ENCODE measurements at places on chromosomes 2 and 18.

- DNase-seq, result no peak
These were observed 684 bp upstream of the ARPC2 start for GRCh38 chr2:218216336-218216673.

DNA sequence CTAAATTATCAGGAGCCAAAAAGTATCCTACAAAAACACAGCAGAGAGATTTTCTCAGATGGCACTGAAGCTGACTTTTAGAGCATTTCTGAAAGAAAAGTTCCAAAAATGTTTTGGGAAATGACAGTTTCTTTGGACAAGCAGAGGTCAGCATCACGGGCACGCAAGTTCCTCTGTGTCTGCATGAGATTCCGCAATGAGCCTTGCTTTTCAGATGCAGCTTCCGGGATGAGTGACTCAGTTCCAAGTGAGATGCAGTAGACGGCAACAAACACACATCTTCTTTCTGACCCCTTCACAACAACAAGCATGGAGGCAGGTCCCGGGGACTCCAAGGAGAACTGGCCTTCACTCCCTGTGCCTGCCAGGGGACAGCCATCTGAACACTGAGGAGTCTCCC lies 76.6 kb downstream of the EIPR1 start:
- no peak for DNase-seq

GRCh38 chr2:162215162-162215561 lies 28.1 kb downstream of the FAP start:
- DNase-seq, result no peak

DNA sequence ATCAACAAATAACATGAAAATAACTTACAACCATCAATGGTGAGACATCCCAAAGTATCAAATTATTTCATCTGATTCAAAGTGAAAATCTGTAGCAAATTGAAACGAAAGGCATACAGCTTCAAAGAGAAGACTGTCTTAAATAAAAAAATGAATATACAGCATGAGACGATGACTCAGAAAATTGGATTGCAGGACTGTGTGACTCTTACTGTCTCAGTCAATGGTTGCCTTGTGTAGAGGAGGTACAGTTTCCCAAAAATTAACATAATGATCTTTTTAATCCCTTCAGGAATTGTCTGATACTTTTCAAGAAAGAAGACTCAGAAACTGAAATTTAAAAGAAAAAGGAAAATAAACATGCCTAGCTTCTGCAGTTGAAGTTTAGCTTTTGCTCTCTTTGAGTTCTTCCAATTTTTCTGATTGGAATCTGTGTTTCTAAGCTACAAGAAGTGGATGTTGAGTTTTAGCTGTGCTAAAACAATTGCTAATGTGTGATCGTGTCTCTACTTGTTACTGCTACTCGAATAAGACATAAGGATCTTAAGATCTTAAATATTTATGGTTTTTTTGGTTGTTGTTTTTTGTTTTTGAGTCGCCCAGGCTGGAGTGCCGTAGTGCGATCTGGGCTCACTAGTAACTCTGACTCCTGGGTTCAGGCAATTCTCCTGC lies 41.1 kb upstream of the EPB41L3 start:
- no peak for DNase-seq

DNA sequence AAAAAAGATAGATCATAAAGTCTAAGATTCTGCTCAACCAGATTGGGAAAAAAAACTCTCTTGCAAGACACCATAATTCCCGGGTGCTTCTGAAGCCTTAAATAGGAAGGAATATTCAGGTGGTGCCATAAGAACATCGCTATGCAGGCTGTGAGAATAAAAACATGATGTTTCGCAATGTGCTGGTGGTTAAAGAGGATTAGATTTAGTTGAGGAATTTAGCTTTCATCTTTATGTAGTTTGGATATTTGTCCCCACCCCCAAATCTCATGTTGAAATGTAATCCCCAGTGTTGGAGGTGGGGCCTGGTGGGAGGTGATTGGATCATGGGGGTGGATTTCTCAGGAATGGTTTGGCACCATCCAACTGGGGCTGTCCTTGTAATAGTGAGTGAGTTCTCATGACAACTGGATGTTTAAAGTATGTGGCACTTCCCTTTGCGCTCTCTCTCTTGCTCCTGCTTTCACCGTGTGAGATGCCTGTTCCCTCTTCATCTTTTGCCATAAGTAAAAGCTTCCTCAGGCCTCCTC lies 132.2 kb downstream of the AKAIN1 start:
- no peak for DNase-seq

- DNase-seq, result no peak
These were observed 156.4 kb downstream of the PTPRM start for GRCh38 chr18:7723558-7723957.

GRCh38 chr2:17628349-17629261 lies 88.1 kb downstream of the VSNL1 start:
- DNase-seq, result no peak

DNA sequence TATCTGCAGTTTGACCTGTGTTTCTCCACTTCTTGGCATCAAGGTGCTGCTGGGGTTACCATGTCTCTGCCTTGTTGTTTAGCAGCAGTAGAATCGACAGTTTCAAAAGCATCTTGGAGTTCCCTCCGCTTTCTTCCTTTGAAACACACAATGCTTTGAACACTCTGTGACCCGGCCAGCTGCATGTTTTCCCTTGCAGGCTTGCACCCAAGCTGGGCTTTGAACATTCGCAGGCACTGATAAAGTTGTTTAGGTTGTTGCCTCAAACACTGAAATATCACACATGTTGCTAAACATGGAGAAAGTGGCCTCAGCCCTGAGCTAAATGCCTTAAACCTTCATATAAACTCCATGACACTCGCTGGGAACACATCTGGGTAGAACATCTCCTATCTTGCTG lies 251.7 kb downstream of the TSN start:
- no peak for DNase-seq

DNA sequence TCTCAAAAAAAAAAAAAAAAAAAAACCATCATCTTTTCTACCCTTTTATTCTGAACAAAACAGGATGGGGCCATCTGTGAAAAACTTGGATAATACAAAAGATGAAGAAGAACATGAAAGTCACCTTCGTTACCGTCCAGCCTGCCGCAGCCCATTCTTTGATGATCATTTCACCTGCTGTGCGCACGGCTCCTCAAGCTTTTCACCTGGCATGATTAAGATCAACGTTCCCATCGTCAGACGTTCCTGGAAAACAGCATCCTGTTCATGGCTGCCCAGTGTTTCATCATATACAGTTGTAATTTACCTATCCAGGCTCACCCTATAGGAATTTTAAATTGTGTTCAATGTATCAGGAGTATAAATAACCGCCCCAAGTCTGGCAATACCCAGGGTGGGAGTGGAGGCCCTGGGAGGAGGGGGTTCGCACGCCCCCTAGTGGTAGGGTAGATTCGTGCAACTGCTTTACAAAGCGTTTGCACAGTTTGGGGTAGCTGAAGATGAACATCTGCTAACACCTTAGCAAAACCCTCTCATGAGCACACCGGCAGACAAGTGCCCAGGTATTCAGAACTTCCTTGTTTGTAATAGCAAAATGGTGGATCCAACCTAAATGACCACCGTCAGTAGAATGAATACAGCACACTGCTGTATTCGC lies 49.0 kb upstream of the GLI2 start:
- DNase-seq, result no peak

DNA sequence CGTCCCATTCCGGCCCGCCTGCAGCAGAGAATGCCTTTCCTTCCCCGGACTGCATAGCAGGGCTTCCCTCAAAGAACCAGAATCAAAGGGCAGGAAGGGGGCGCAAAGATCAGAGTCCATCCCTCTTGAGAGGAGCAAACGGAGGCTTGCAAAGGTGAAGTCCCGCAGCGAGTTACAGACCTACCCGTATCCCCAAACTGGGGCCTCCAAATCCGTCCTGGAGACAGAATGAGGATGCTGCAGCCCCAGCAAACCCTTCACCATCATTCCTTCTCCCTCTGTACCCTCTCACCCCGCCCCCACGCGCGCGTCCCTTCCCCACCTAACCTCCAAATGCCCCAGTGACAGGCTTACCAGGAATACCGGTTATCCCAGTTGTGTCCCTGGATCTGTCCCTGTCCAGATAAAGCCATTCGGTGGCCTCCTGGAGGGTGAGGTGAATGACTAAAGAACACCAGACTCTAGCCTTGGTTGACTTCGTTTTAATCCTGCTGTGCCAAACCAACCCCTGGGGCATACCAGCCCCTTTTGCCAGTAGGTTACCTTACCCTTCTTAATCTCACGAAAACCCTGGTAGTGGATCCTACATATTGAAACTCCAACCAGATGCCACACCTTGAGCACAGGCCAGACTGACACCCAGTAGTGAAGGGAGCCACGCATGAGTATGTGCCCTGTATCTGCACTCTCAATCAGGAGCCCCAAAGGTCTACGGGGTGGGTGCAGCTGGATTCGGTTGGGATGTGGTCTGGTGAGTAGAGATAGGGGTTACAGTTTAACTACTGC lies 961 bp upstream of the SLC40A1 start:
- peak; percentile 5 for DNase-seq

GRCh38 chr2:8606649-8607550 lies 75.0 kb upstream of the ID2 start:
- DNase-seq, result no peak

- no peak for DNase-seq
These were observed 261.7 kb upstream of the MAP2 start for GRCh38 chr2:209162129-209162528.

GRCh38 chr18:13493079-13493478 lies 233.3 kb downstream of the FAM210A start:
- DNase-seq, result no peak

GRCh38 chr2:26540961-26541360 lies 63.0 kb upstream of the OTOF start:
- DNase-seq, result no peak

- no peak for DNase-seq
These were observed 780.4 kb upstream of the NRXN1 start for GRCh38 chr2:51812138-51812866.

DNA sequence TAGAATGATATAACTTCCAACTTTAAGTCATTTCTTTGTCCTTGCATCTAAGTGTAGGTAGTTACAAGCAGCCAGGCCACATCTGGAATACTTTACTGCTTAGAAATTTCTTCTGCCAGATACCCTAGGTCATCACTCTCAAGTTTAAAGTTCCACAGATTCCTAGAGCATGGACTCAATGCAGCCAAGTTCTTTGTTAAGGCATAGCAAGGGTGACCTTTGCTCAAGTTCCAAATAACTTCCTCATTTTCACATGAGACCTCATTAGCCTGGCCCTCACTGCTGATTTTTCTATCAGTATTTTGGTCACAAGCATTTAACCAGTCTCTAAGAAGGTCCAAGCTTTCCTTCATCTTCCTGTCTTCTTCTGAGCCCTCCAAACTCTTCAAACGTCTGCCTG lies 7.8 kb upstream of the UGT1A9 start:
- no peak for DNase-seq

- DNase-seq, result no peak
These were observed 70.6 kb downstream of the GORASP2 start for GRCh38 chr2:170999654-171000053.

GRCh38 chr18:50726960-50727589 lies 92.7 kb downstream of the MRO start:
- DNase-seq, result no peak

- DNase-seq, result no peak
These were observed 324.0 kb upstream of the UBE2E3 start for GRCh38 chr2:180656455-180656847.

DNA sequence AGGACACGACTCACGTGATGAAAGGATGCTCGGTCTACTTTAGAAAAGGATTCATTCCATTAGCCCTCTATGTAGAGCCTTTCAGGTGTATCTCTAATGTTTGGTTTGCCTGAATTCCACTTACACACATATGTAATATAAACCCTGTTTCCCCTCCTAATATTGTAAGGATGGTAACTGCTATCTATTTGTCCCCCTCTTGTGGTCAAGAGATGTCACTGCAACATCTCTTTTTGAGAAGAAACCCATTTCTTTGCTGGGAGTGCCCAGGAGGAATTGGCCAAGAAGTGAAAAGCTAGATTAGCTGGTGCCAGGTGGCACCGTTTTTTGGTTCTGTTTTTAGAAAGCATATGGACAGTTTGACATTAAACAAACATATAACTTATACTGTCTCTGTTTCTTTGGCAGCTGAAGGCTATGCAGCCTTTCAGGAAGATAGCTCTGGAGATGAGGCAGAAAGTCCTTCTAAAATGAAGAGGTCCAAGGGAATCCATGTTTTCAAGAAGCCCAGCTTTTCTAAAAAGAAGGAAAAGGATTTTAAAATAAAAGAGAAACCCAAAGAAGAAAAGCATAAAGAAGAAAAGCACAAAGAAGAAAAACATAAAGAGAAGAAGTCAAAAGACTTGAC lies 41.2 kb downstream of the RALBP1 start:
- DNase-seq, result no peak

GRCh38 chr2:224386876-224387275 lies 15.0 kb downstream of the FAM124B start:
- DNase-seq, result no peak

DNA sequence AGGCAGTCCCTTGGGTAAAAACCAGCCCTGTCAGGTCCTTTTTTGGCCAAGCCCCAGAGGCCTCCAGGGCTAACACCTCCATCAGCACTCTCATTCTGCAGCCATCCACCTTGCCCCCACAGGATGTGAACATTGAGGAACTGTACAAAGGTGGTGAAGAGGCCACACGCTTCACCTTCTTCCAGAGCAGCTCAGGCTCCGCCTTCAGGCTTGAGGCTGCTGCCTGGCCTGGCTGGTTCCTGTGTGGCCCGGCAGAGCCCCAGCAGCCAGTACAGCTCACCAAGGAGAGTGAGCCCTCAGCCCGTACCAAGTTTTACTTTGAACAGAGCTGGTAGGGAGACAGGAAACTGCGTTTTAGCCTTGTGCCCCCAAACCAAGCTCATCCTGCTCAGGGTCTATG lies 7.3 kb downstream of the IL1F10 start:
- no peak for DNase-seq

DNA sequence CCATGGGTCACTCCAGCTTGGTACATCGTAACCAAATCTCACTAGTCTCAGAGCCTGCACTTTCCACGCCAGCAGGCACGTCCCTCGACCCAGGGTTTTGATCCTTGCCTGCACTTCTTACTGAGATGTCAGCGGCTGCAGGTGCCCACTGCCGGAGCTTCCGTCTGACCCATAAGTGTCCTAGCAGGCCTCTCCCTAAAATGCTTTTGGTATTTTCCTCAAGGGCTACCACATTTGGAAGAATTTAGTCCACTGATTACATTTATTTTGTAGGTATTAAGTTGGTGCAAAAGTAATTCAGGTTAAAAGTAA lies 175.0 kb upstream of the FBXO11 start:
- DNase-seq, result no peak

DNA sequence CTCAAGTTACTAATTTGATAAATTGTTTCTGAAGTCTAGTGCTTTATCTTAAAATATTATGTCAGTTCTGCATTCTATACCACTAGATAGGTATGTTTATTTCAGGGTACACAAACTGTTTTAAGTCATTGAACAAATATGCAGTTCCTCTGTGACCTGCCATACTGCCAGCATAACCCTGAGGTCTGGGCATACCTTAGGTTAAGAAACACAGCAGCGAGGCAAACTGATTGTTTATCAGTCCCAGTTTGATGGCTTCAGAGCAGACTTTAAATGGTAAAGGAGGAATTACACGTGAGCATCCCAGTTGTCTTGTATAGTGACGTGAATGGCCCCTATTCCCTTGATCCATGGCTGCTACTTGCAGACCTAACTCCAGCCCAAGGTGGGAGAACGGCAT lies 186.4 kb upstream of the LRRTM1 start:
- no peak for DNase-seq

GRCh38 chr2:5938566-5938896 lies 246.3 kb downstream of the SOX11 start:
- no peak for DNase-seq
